Left ventricle myocardium superior (tissue), 1 donor: ENCODE measurements at places on chromosomes 2 and 18. TPM values are rescaled to one million over a fixed set of nuclear protein-coding genes. Genes with fewer than 3 reads are reported as not detected.

Gene HRH4
- 0.17 TPM for total RNA-seq

Gene PCARE
- 0.84 TPM for total RNA-seq

Gene ATOH8
- total RNA-seq: 29.6 TPM

Gene SP5
- total RNA-seq: 0.12 TPM

Gene FKBP1B
- 3.2 TPM for total RNA-seq
